Activated CD4-positive, alpha-beta T cell treated with anti-CD3 and anti-CD28 coated beads for 1 hour (primary cell): ENCODE measurements at places on chromosomes 5 and 9.
A peak's percentile ranks its signal among the peaks of the same experiment; 100 is the strongest.

DNA sequence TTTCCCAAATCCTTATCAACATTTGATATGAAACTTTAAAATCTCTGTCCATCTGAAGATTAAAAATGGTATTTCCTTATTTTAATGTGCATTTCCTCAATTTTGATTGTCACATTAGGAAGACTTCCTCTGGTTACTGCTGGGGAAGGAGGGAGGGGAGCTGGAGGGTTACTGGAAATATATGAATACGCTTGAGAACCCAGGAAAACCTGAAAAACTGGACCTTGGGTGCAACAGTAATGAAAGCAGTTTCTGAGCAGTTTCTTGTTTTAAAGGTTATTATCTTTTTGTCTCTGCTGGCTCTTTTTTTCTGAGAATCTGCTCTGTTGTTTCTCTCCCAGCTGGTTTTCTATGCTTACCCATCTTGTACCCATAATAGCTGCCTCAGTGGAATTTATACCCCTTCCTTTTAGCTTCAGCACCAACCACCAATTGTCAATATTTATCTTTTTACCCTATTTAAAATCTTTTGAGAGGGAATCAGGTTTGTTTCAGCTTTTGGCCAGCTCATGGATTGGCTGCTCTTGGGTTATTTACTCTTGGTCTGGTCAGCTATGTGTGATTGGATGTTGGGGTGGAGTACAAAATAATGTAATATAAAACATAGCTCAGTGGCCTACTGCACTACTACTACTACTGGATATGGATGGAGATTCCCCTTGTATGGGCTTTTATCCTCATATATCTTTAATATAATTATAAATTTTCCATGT, 67.4 kb downstream of the UNC13B start:
- DNase-seq, result no peak

GRCh38 chr9:84597131-84597530, 72.4 kb upstream of the NTRK2 start:
- no peak for DNase-seq

GRCh38 chr9:93536167-93536566, 40.2 kb upstream of the PHF2 start:
- no peak for DNase-seq

GRCh38 chr5:32230356-32231099, 56.4 kb upstream of the GOLPH3 start:
- no peak for DNase-seq

GRCh38 chr5:110297152-110297670, 429.3 kb downstream of the TMEM232 start:
- no peak for DNase-seq

- DNase-seq, result no peak
These were observed 8.3 kb upstream of the RETREG1 start for GRCh38 chr5:16625096-16625495.

GRCh38 chr9:121731919-121732318, 80.5 kb downstream of the DAB2IP start:
- DNase-seq, result no peak

DNA sequence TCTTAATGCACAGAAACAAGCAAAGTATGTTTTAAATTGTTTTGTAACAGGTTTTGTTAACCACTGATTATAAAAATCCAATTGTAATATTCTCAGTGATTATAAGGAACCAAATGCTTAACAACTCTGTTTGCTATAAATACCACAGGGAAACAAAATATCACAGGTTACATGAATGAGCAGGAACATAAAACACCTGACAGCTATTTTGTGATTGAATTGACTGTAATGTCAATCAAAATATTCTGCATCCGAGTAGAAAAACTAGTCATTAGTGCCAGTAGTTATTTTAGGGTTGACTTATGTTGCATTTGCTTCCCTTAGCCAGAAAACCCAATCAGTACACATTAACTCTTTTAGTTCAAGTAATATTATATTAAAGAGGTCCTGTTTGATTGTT, 1707.8 kb upstream of the ACO1 start:
- no peak for DNase-seq

GRCh38 chr5:123868881-123869280, 356.9 kb downstream of the CSNK1G3 start:
- DNase-seq, result no peak

DNA sequence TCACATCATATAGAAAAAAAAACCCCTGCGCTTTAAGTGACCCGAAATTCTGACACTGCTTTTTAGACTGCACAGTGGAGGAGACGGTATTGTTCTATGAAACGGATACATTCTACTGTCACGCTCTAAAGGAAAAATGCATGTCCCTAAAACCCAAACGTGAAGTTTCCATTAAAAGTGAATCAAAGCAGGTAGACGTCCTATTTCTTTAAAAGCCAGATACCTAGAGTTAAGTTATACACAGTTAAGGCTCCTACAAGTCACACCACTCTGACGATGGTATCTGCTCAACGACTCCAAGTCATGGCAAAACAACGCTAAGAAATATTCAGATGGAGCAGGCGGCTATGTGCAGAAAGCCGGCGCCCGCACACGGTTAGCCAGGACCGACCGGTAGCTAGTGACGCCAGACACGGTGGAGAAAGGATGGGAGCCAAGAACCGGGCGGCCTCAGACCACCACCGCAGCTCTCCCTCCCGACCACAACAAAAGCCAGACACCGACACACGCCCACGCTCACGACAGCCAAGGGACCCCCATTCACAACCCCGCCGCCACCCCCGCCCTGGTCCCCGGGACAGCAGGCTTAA, 734 bp downstream of the SKP1 start:
- peak; percentile 23 for DNase-seq

DNA sequence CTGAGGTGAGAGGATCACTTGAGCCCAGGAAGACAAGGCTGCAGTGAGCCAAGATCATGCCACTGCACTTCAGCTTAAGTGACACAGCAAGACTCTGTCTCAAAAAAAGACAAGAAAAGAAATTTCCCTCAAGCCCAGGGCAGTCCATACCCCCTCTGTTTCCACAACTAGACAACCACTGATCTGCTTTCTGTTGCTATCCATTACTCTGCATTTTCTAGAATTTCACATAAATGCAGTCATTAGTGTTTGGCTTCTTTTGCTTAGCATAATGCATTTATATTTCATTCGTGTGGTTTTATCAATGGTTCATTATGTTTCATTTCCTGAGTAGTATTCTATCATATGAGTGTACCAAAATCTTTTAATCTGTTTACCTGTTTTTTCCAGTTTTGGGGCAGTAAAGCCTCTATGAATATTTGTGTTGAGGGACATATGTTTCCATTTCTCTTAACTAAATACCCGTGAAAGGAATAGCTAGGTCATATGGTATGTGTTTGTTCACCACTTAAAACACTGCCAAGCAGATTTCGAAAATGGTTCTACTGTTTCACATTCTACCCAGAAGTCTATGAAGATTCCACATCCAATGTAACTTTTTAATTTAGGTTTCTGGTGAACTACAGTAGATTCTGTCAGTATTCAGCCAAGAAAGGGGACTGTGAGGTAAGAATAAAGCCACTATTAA, 271.8 kb downstream of the ZNF608 start:
- no peak for DNase-seq

DNA sequence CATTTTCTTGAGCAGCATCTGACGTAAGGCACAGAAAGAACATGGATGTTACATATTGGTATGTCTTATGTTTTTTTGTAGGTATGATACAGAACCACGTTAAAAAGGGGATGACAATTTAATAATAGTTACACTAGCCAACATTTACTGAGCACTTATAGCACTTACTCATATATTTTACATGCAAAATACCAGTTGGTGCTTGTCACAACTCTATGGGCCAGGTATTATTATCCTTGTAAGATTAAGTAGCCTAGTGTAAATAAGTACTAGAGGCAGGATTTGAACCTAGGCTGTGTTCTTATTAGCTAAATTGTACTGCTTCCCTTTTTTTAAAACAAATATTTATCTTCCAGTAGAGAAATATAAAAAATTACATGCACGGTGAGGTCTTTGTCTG, 83.5 kb downstream of the RANBP17 start:
- DNase-seq, result no peak

GRCh38 chr5:107542428-107542827, 128.3 kb downstream of the EFNA5 start:
- DNase-seq, result no peak
